ENCODE measurements at places on chromosomes 5 and 9. TPM values are rescaled to one million over a fixed set of nuclear protein-coding genes. Genes with fewer than 3 reads are reported as not detected.
A peak's percentile ranks its signal among the peaks of the same experiment; 100 is the strongest.

GRCh38 chr9:34036625-34037024, 12.1 kb downstream of the UBAP2 start:
- DNase-seq: no peak
- H3K27me3 ChIP-seq: no peaks in the 10 kb centered on the region
- no peaks in the 10 kb centered on the region for H3K4me1 ChIP-seq
- no peak overlapping the region for H3K27ac ChIP-seq
- peak overlapping the region; percentile 33 for H3K4me3 ChIP-seq
- peaks cover 65% of the 10 kb centered on the region for H3K36me3 ChIP-seq

The EDIL3 gene
- total RNA-seq: 22.5 TPM

DNA sequence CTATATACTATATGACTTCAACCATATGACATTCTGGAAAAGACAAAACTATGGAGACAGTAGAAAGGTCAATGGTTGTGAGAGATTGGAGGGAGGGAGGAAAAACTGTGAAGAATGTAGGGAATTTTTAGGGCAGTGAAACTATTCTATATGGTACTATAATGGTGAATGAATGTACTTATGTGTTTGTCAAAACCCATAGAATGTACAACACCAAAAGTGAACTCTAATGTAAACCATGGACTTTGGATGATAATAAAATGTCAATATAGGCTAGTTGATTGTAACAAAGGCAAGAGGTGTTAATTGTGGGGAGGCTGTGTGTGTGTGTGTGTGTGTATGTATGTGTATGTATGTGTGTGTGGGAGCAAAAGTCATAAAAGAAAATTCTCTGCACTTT, 10.8 kb upstream of the STOM start:
- H3K27me3 ChIP-seq: no peaks in the 10 kb centered on the region
- DNase-seq: no peak
- no peak overlapping the region for H3K27ac ChIP-seq
- no peaks in the 10 kb centered on the region for H3K4me1 ChIP-seq

DNA sequence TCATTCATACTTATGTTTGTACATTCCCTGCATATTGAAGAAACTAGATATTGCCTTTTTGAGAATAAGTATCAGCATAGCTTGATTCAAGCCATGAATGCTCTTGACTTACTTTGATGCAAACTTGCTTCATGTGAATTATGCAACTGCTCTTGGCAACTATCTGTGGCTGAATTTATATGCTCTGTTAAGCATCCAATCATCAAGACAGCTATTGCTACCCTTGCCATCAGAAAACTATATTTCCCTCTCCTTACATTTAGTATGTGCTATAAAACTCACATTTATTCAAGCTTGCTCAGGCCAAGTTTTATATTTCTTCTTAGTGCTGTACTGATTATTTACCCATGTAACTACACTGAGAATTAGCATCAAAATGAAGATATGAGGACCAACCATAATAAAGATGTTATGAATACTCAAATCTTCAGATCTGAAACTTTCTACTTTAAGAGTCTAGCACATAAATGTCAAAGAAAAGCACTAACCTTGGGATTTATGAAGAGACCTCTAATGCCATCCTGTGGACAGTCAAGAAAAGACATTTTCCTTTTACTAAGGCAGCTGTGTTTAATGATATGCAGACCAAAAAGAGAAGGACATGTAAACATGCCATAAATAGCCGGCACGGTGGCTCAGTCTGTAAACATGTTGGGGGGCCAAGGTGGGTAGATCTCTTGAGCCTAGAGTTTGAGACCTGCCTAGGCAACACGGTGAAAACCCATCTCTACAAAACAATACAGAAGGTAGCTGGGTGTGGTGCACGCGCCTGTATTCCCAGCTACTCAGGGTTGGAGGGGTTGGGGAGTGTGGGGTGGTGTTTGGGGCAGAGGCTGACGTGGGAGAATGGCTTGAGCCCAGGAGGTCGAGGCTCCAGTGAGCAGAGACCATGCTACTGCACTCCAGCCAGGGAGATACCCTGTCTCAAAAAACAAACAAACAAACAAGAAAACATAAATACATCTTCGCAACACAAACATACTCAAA, 267.0 kb upstream of the TYRP1 start:
- DNase-seq: peak; percentile 57
- no peaks in the 10 kb centered on the region for H3K4me1 ChIP-seq
- no peak overlapping the region for H3K27ac ChIP-seq
- no peak overlapping the region for H3K4me3 ChIP-seq

The PLPP7 gene
- 5.2 TPM for total RNA-seq

GRCh38 chr5:170520372-170520771, 16.6 kb downstream of the KCNIP1 start:
- no peak overlapping the region for H3K4me3 ChIP-seq
- peaks cover 23% of the 10 kb centered on the region for H3K27me3 ChIP-seq

The ADAMTS19 gene
- 26.2 TPM for total RNA-seq

DNA sequence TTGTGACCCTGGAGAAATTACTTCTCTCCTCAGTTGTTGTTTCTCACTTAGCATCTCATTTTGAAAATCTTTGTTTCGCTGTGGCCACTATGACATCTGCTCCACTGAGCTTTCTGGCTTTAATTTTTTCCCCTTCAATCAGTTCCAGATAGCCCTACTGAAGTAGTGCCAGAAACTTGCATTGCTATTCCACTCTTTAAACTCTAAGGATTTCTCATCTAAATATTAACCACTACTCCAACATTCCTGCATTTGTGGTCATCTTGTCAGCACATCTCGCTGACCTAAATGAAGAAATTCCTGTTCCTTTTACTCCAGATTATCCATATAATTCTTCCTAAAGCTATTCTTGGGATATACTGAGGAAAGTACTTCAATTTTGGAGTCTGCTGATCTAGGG, 15.3 kb upstream of the NOL6 start:
- DNase-seq: no peak
- H3K4me1 ChIP-seq: no peaks in the 10 kb centered on the region
- H3K4me3 ChIP-seq: no peak overlapping the region
- H3K27ac ChIP-seq: no peak overlapping the region
- no peaks in the 10 kb centered on the region for H3K36me3 ChIP-seq
- no peaks in the 10 kb centered on the region for H3K27me3 ChIP-seq

The AJM1 gene
- total RNA-seq: 2.1 TPM

The GPR107 gene
- 62.2 TPM for total RNA-seq

GRCh38 chr5:44388321-44389089, 715 bp downstream of the FGF10 start:
- DNase-seq: peak; percentile 73
- H3K27me3 ChIP-seq: peaks cover 48% of the 10 kb centered on the region
- peak overlapping the region; percentile 77 for H3K4me3 ChIP-seq
- H3K4me1 ChIP-seq: no peaks in the 10 kb centered on the region

GRCh38 chr9:16406526-16407225, 463.8 kb downstream of the BNC2 start:
- no peak for DNase-seq
- H3K27me3 ChIP-seq: no peaks in the 10 kb centered on the region
- H3K4me1 ChIP-seq: no peaks in the 10 kb centered on the region
- no peak overlapping the region for H3K27ac ChIP-seq
- no peak overlapping the region for H3K4me3 ChIP-seq

DNA sequence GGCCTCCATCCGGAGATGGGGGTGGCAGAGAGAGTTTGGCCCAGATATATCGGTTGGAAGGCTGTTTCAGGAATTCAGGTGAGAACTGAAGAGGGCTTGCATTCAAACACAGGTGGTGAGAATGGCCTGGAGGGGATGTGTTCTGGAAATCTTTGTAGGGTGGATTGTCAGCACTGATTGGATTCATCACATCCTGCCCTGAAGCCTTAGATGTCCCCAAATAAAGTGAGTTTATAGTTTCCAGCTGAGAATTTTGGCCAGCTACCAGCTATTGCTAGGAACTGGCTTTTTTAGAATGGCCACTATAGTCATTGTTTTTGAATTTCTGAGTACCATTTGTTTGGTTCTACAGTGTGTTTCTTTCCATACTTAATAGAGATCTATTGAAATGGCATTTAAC, 46.1 kb upstream of the ANKH start:
- no peak overlapping the region for H3K4me3 ChIP-seq
- H3K4me1 ChIP-seq: no peaks in the 10 kb centered on the region
- no peak for DNase-seq
- no peaks in the 10 kb centered on the region for H3K36me3 ChIP-seq
- no peaks in the 10 kb centered on the region for H3K27me3 ChIP-seq

DNA sequence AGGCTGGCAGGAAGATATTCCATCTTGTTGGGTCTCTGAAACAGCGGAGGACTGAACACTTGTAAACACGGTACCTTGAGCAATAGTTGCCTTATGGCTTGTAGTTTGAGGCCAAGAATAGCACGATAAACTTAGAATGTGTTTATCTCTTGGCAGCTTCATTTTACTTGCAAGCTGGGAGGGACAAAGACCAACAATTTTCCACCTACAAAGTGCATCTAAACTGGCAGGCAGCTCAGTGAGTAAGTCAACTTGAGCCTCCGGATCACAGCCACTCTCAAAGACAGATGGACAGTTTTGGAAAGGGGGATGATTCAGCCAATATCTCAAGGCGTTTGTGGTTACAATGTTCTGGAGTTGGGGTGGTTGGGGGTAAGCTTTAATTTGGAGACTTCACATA, 652.6 kb downstream of the CETN3 start:
- H3K27ac ChIP-seq: no peak overlapping the region
- H3K27me3 ChIP-seq: no peaks in the 10 kb centered on the region
- H3K36me3 ChIP-seq: no peaks in the 10 kb centered on the region
- no peak overlapping the region for H3K4me3 ChIP-seq

The SPATA31A7 gene
- total RNA-seq: not detected

The HAVCR2 gene
- total RNA-seq: 0.92 TPM

GRCh38 chr5:9362600-9362999, 183.3 kb downstream of the SEMA5A start:
- no peaks in the 10 kb centered on the region for H3K4me1 ChIP-seq
- DNase-seq: no peak
- no peaks in the 10 kb centered on the region for H3K27me3 ChIP-seq
- H3K36me3 ChIP-seq: peaks cover 26% of the 10 kb centered on the region
- no peak overlapping the region for H3K4me3 ChIP-seq

GRCh38 chr5:157182143-157182757, 1.6 kb downstream of the ITK start:
- H3K36me3 ChIP-seq: no peaks in the 10 kb centered on the region
- no peak overlapping the region for H3K27ac ChIP-seq
- peaks cover 14% of the 10 kb centered on the region for H3K27me3 ChIP-seq
- no peaks in the 10 kb centered on the region for H3K4me1 ChIP-seq
- H3K4me3 ChIP-seq: no peak overlapping the region
- no peak for DNase-seq

The RBM27 gene
- 41.0 TPM for total RNA-seq

- H3K27ac ChIP-seq: no peak overlapping the region
- H3K4me3 ChIP-seq: no peak overlapping the region
- no peaks in the 10 kb centered on the region for H3K27me3 ChIP-seq
- DNase-seq: no peak
- no peaks in the 10 kb centered on the region for H3K36me3 ChIP-seq
- H3K4me1 ChIP-seq: no peaks in the 10 kb centered on the region
These were observed 39.2 kb downstream of the PDZD2 start for GRCh38 chr5:31678180-31678579.

DNA sequence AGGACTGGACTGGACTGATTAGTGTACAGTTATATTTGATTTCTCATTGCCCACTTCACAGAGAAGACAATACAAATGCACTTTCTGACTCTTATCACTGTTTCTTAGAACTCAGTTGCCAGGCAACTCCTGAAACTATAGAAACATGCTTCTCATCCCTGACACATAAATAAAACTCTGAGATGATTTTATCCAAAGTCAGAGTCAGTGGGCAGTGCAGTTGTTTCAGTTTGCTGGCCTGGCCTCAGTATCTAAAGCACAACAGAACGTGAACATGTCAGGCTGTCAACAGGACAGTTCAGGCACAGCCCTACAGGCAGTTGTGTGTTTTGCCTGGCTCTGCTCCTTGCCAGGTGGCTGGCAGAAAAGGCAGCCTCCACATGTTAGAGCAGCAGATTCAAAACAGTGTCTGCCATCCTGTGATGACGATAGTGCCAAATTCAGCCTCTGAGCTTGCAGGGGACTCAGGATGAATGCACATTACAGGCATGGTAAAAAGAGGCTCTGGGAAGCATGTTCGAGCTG, 65.1 kb upstream of the CCDC152 start:
- H3K4me3 ChIP-seq: no peak overlapping the region
- no peaks in the 10 kb centered on the region for H3K4me1 ChIP-seq
- no peak for DNase-seq
- no peaks in the 10 kb centered on the region for H3K27me3 ChIP-seq
- no peak overlapping the region for H3K27ac ChIP-seq

- no peak overlapping the region for H3K4me3 ChIP-seq
- H3K27me3 ChIP-seq: no peaks in the 10 kb centered on the region
- peaks cover 9% of the 10 kb centered on the region for H3K4me1 ChIP-seq
- H3K36me3 ChIP-seq: peaks cover 10% of the 10 kb centered on the region
- no peak for DNase-seq
These were observed 2.8 kb upstream of the FAM193B start for GRCh38 chr5:177557041-177557647.

GRCh38 chr5:170466988-170467707, 36.7 kb upstream of the KCNIP1 start:
- no peaks in the 10 kb centered on the region for H3K36me3 ChIP-seq
- H3K4me3 ChIP-seq: no peak overlapping the region
- H3K27ac ChIP-seq: no peak overlapping the region
- H3K4me1 ChIP-seq: no peaks in the 10 kb centered on the region
- peaks cover 36% of the 10 kb centered on the region for H3K27me3 ChIP-seq
- no peak for DNase-seq

The PLAC8L1 gene
- not detected for total RNA-seq

The GRXCR2 gene
- total RNA-seq: not detected

- no peaks in the 10 kb centered on the region for H3K36me3 ChIP-seq
- H3K4me3 ChIP-seq: no peak overlapping the region
- no peak overlapping the region for H3K27ac ChIP-seq
- H3K27me3 ChIP-seq: no peaks in the 10 kb centered on the region
These were observed 265.8 kb downstream of the ADAMTSL1 start for GRCh38 chr9:18739641-18740318.

The SHOC1 gene
- not detected for total RNA-seq

GRCh38 chr9:125644819-125645507, 62.0 kb downstream of the MAPKAP1 start:
- H3K4me1 ChIP-seq: no peaks in the 10 kb centered on the region
- no peak for DNase-seq
- no peak overlapping the region for H3K4me3 ChIP-seq
- no peak overlapping the region for H3K27ac ChIP-seq

The RLN2 gene
- total RNA-seq: 3.2 TPM
